ENCODE measurements at places on chromosomes 12 and 14. TPM values are rescaled to one million over a fixed set of nuclear protein-coding genes. Genes with fewer than 3 reads are reported as not detected.

DNA sequence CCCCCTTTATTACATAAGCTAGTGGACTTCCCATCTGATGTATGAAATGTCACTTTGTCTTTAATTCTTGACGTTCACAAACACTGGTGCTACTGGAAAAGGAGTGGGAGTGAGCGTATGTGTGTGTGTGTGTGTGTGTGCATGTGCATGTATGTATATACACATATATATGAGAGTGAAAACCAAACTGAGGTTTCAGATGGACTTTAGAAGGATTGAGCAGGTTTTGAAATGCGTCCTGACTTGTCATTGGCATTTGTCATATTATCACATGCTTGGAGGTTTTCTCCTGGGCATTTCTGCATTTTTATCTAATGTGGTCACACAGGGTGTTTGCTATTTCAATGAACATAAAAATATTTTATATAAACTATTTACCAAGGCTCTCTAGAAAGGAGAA lies 1085.9 kb downstream of the BCL11B start:
- DNase-seq, result no peak

DNA sequence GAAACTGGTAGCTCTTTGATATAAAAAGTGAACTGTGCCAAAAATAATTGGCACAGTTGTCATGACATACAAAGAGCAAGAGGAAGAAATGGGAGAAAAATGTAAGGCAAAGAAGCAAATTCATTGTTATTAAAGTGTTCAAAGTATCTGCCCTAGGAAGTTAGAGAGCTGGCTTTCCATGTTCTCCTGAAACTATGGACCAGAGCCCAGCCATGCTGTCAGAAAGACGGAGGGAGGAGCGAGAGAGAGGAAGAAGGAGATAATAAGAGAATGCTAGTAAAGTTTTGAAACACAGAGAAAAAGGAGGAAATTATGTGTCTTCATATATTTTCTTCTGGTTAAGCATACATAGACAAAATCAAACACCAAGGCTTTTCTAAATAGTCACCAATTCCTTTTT lies 78.1 kb upstream of the PELI2 start:
- no peak for DNase-seq

- DNase-seq, result no peak
Observed at GRCh38 chr14:104865081-104865630, at the start of gene CEP170B. Gene CEP170B (plus strand): TSS chr14:104865268. CDS start chr14:104868451, 3,183 bp downstream.

DNA sequence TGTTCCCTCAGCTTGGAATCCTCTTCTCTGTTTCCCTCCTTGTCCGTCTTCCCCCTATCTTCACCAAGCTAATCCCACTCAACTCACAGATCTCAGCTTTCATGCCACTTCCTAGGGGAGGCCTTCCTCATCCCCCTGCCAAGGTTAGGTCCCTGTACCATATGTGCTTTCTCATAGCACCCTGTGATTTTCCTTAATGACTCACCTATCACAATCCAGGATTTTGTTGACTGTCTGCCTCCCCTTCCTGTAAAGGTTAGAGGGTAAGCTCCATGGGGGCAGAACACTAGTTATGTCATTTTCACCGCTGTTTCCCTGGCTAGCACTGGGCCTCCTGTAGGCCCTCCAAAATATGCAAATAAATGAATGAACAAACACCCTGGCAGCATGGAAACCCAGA lies 57.6 kb downstream of the CRADD start:
- no peak for DNase-seq

GRCh38 chr14:71566276-71566675 lies 366.0 kb upstream of the RGS6 start:
- no peak for DNase-seq

- no peak for DNase-seq
Observed at GRCh38 chr14:97924922-97925613, 1127.9 kb downstream of the VRK1 start.

DNA sequence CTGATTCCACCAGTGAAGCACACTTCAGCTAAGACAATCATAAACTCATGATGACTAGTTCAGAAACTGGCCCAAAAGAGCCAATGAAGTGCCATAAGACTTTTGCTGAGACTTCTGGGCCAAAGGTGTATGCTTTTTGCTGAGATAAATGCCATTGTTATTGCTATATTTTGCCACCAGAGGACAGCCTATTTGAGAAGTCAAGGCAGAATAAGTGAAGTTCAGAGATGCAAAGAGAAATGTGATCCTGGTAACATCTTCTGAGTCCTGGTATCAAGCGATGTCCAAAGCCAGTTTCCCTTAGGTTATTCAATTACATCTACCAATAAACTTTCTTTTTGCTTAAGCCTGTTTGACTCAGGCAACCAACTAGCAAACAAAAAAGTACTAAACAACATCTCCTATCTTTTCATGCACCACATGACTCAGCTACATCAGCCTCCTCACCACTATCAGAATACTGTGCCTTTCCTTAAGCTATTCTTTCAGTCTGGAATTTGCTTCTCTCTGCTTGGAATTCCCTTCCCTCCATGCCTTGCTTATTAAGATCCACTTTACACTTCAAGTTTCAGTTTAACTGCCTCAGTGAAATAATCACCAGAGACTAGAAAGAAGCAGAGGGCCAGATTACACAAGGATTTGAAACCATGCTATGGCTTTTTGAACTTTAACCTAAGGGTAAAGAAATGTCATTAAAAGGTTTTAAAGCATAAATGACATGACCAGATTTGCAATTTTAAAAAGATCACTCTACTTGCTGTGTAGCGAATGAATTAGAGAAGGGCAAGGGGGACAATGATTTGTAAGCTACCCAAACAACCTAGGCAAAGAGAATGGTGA lies 14.0 kb downstream of the CRY1 start:
- no peak for DNase-seq

- no peak for DNase-seq
Observed at GRCh38 chr14:91996948-91997371, 42.9 kb downstream of the TRIP11 start.

DNA sequence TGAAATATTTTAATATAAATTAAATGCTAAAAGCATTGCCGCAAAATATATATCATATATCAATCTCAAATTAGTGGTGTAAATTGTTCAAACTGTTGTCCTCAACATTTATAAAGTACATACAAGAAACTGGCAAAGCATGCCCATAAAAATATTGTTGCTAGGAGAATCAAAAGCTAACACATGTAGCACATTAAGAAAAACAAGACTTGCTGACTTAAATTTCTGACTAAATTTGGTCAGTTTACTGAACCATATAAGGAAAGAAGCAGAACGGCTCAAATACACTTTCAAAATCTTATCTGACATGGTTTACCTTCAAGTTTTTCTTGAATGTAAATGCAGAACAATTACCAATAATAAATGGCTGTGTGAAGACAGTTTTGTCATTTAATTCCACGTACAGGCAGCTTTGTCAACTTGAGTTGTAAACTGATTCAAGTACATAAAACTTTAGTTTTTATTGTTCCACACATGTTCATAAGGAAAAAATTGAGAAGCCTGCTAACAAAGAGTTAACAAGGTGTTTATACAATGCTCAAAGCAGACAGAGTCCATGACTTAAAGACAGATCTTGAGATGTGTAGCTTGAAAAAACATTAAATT lies 50.4 kb downstream of the PPP1R12A start:
- no peak for DNase-seq

The SYCP3 gene
- total RNA-seq, result not detected

The ASIC1 gene
- total RNA-seq, result 1.8 TPM

DNA sequence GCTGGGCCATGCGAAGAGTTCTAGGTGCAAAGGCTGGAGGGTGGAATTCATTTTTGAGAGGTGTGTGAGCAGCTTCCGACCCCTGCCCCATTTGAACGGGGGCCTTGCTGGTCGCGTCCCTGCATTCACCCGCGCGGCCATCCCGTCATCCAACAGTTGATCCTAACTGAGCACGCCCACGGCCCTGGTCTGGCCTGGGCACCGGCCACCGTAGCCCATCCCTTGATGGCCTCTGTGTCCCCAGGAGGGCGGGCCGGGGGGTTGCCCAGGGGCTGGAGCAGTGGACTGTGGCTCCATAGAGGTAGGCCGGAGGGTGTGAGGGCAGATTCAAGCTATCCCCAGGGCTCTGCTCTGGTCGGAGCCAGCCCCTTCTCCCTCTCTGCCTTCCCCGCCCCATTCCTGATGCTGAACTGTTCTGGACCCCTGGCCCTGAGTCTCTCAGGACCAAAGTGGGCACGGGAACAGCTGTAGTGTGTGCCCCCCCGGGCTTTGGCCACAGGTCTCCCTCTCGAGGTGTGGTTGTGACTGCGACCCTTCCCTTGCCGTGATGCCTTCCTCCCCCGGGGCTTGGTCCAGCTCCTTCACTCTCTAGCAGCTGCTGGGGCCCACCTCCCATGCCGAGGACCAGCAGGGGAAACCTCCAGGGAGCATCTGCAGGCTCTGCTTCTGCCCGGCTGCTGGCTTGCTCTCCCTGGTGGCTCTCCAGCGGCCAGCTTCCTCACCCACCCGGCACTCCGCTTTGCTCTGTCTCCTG lies 9.1 kb downstream of the MEG3 start:
- DNase-seq, result no peak

- DNase-seq, result no peak
Observed at GRCh38 chr14:65177551-65177950, 75.2 kb upstream of the MAX start.

GRCh38 chr14:26276757-26277156 lies 321.1 kb downstream of the NOVA1 start:
- DNase-seq, result no peak

DNA sequence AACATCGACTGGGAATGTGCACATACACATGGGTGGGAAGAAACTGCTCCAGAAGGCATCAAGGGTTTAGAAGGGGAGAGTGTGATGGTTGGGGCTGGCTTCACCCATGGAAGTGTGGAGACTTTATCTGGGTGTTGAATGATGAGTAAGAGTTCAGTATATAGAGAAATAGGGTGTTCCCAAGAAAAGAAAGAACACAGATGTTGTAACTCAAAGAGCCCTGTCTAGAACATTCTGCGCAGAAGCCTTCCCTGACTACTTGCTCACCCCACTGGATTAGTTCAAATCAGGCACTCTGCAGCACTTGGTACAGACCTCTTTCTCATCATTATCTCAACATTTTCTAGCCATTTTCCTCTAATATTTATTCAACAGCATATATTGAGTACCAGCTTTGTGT lies 491.7 kb downstream of the SNAPC1 start:
- DNase-seq, result no peak

GRCh38 chr12:116459916-116460663 lies 99.1 kb upstream of the MAP1LC3B2 start:
- DNase-seq, result no peak

The MYF5 gene
- total RNA-seq, result not detected

- DNase-seq, result no peak
Observed at GRCh38 chr14:68995731-68996130, 16.6 kb upstream of the ACTN1 start.

DNA sequence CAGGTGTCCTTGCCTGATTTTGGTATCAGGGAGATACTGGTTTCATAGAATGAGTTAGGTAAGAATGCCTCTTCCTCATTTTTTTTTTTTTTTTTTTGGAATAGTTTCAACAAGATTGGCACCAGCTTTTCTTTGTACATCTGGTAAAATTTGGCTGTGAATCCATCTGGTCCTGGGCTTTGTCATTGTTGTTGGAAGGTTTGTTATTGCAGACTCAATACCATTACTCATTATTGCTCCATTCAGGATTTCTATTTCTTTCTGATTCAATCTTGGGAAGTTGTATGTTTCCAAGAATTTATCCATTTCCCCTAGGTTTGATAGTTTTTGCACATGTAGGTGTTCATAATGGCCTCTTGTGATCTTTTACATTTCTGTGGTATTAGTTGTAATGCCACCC lies 126.0 kb upstream of the KITLG start:
- DNase-seq, result no peak

GRCh38 chr12:105425254-105426174 lies 95.0 kb downstream of the C12orf75 start:
- DNase-seq, result no peak

The P2RX2 gene
- total RNA-seq, result 2.8 TPM

GRCh38 chr12:81329085-81329484 lies 251.2 kb downstream of the ACSS3 start:
- DNase-seq, result no peak

The KRT73 gene
- not detected for total RNA-seq
